SK-MEL-5 (cell line): ENCODE measurements at places on chromosomes 1 and 21.
A peak's percentile ranks its signal among the peaks of the same experiment; 100 is the strongest.

DNA sequence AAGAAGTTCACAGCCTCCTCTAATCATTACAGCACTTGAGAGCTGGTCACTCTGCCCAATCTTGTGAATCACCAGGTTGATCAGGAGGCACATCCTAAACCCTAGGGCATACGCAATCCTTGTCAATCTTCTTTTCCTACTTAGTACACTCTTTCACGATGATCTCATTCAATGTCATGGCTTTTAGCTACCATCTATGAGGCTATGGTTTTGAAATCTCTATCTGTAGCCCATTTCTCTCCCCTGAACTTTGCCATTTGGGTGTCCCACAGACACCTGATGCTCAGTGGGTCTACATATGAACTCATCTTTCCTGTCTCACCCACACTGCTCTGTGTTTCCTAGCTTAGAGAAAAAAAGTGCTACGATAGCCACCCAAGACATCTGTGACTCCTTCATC lies 1.9 kb upstream of the MED18 start:
- DNase-seq, result no peak

- DNase-seq, result no peak
Measured at GRCh38 chr1:205494115-205494514, 10.4 kb upstream of the CDK18 start.

DNA sequence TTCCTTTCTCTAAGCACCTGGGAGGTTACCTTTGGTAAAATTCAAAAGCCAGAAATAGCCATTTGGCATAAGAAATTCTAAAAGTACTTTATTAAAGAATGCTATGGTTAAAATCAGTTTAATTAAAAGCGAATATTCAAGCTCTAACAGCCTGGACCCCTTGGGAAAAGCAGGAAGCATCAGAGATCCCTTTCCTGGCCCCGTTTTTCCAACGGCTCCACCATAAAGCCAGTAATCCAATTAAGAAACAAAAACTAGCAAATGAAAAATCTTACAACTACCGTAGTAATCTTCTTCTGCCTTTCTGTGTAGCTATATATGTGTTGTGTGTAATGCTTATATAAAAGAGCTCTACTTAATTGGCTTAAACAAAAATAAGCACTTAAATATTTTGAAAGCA lies 33.5 kb upstream of the NEK2 start:
- DNase-seq, result no peak

DNA sequence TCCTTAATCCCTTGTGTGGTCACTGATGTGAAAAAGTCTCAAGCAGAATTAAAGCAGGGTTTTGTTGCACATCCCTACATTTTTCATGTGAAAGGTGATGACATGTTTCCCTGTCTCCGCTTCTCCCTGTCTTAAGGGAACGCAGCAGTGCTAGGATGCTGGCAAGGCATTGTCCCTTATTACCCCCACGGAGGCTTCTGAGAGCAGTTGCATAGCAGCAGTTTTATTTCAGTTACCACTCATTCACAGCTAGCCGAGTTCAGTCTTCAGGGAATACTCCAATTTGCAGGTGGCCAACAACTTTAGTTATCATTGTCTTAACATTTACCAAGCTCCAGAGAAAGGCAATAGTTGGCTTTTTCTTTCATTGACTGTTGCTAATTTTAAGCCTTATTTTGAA lies 89.1 kb downstream of the CLEC20A start:
- no peak for DNase-seq

GRCh38 chr1:181043025-181043888 lies 9.5 kb downstream of the MR1 start:
- DNase-seq, result peak; percentile 84

- DNase-seq, result no peak
Measured at GRCh38 chr1:106637566-106637965, 418.9 kb upstream of the PRMT6 start.

DNA sequence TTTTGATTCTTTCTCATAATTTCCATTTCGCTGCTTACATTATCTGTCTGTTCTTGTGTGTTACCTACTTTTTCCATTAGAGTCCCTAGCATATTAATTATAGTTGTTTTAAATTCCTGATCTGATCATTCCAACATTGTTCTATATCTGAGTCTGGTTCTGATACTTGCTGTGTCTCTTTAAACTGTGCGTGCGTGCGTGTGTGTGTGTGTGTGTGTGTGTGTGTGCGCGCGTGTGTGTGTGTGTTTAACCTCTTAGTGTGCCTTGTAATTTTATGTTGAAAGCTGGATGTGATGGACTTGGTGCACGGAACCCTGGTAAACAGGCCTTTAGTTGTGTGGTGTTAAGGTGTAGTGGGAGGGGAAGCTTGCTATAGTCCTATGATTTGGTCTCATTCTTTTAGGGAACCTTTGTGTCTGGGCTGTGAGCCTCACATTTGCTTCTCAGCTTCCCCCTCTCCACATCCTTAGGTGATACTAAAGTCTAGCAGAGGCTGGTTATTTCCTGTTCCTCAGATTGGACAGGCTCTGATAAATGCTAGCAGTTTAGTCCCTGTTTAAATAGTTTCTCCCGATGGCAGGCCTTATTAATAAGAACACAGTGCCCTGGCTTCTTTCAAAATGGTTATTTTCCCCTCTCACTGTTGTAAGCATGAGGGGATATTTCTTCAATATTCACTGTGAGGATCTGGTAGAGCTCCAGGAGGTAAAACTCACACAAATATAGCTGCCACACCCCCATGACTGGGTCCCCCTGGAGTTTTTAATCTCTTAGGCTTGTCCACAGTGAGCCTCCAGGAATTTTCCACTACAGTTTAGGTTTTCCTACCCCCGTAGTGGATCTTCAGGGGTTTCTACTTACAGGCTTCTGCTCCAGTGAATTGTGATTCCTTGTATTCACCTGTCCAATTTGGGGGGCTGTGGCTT lies 118.3 kb downstream of the GALNT2 start:
- DNase-seq, result no peak

DNA sequence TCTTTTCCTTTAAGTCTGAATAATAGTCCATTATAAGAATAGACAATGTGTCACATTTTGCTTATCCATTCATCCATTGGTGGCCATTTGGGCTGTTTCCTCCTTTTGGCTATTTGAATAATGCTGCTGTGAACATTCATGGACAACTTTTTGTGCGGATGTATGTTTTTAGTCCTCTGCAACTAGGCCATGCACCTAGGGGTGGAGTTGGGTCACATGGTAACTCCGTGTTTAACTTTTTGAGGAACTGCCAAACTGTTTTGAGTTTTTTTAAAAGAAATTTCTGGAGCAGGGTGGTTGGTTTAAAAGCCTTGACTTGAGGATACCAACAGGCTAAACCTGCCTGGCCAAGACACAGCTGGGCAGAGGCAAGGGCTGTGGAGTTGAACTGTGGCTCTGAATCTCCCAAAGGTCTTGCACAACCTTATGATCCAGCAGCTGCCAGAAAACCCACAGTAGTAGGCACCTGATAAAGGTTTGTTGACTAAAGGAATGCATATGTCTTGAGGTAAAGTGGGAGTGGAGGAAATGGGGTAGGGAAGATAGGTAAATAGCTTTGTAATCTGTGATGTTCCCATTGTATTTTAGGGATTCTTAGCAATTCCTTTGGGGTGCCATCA lies 5.6 kb upstream of the RPTN start:
- no peak for DNase-seq

GRCh38 chr1:41174170-41174569 lies 67.9 kb downstream of the SCMH1 start:
- DNase-seq, result no peak

DNA sequence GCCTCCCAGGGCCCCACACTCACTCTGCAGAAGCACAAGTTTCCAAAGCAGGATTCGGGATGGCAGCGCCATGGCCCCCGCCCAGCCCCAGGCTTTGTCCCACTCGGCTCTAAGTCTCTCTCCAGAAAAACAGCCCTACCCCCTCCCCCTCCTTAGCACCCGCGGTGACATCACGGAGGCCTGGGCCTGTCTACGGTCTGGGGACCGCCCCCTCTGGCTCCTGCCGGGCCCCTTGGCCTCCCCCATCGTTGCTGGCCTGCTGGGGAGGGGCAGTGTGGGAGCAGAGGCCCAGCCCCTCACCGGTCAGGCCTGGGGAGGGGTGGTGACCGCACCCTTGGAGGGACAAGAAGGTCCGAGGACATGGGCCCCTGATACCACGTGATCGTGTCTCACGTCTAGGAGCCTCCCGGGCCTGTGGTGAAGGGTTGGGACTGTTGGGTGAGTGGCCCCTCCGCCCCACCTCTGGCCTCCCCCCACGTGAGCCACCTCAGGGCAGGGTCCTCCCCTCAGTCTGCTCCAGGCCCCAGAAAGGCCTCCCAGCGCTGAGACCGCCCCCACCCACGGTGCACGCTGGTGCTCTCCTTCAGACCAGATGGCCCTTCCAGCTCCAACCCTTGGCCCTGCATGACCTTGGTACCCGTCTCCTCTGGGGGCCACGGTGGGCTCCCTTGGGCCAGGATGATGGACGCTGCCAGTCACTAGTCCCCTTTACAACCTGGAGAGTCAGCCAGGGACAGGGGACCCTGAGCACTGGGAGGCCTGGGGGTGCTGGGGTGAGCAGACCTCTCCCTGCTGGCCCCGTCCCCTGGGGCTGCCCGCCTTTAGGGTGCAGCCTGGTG lies at the start of gene MXRA8:
Gene MXRA8 (minus strand): TSS at position 123 of the 839 bp plus-strand sequence. CDS start 51 bp downstream, at position 72.
- no peak for DNase-seq

DNA sequence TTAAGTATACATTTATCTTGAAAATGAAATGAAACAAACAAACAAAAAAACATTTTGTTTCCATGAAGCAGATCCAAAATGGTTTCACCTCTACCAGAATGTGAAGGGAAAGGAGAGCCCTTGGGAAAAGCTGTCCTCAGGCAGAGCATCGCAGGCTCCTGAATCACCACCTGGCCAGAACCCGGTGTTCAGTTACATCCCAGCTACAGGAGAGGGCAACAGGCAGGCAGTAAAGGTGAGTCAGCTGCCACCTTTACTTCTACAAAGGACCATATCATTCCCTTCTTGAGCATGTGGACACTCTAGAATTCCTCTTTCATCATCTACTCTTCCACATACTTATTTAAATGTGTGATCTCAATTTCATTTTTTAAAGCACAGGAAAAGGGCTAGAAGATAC lies 151.2 kb downstream of the PIGK start:
- DNase-seq, result no peak

DNA sequence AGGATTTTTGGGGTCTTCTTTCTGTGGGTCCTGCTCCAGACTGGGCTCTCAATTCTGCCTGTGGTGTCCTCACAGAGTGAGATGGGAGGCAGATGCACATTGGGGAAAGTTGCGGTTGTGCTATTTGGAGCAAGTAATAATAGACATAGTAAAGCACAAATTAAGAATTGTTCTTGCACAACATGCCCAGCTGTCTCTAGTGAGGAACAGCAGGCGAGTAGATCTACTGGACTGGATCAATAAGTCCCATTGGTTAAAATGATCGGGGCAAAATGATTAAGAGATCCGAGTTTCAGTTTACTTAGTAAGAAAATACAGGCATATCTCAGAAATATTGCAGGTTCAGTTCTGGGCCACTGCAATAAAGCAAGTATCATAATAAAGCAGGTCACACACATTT lies 448.3 kb upstream of the PROX1 start:
- DNase-seq, result no peak

DNA sequence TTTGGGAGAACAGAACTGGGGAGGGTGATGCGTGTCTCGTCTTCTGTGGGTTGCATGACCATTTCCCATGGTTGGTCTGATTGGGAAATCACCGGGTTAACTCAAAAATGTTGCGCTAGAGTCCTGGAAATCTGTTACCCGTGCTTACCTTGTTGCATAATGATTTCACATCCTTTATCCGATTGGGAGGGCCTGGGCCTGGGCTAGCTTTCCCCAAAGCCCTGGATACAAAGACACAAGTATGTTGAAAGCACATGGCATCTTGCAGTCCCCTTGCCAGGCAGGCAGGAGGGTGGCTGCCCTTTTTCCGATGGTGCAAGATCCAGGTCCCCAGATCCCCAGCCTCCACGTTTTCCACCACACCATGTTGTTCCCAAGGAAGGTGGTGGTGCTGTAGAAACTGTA lies 582 bp downstream of the TRPM2 start:
- no peak for DNase-seq

- DNase-seq, result no peak
Measured at GRCh38 chr1:91774520-91775203, 111.3 kb downstream of the TGFBR3 start.

DNA sequence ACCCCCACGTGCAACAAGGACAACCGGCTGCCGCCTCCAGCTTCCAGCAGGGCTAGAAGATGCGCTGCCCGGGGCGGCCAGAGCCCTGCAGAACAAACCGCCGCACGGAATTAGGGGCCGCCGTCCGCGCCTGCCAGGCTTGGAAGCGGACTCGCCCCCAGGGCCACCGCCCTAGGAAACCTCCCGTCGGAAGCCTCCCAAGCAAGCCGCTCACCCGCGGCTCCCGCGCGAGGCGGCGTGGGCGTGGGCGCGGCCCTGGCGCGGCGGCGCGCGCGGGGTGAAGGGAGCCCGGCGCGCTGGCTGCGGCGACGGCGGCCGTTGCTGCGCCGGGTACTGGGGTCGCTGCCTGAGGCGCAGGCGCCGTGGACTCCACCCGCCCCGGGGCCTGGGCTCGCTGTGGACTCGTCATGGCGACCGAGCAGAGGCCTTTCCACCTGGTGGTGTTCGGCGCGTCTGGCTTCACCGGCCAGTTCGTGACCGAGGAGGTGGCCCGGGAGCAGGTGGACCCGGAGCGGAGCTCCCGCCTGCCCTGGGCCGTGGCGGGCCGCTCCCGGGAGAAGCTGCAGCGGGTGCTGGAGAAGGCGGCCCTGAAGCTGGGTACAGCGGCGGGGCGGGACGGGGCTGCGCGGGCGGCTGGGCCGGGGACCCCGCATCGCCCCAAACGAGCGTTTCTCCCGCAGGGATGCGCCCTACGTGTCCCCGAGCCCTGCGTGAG lies at the start of gene SCCPDH:
Gene SCCPDH (plus strand): TSS at position 394 of the 715 bp plus-strand sequence. CDS start 14 bp downstream, at position 408.
- peak; percentile 45 for DNase-seq

- DNase-seq, result no peak
Measured at GRCh38 chr1:37358992-37359391, 115.4 kb upstream of the ZC3H12A start.
